Occipital lobe (tissue), 3 donors: ENCODE measurements at places on chromosomes 2 and 18. TPM values are rescaled to one million over a fixed set of nuclear protein-coding genes. Genes with fewer than 3 reads are reported as not detected.

DNA sequence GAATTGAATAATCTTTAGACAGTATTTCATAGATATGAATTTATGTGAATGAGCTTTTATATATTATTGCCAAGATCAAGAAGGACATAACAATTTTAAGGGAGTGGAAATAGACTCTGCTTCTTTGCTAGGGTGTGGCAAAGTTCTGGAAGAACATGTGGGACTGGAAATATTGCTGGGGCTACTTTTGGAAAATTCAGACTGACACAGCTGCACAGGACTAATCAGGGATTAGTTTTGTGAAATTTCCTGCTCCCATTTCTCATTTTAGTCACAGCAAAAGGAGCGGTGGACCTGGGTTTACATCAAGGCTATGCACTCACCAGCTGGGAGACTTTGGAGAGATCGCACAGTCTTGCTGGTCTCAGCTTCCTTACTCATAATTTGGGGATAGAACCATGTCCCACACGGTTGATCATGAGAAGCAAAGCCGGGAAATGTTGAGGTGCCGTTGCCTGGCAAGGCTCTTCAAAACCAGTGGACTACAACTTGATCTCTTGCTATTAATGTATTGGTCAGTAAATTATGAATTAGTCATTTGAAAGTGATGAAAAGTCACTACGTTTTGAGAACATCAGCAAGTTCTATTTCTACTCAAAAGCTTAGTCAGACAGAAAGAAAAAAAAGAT, 42.4 kb downstream of the IL1RL2 start:
- DNase-seq, result no peak

- DNase-seq, result no peak
These were observed 39.9 kb upstream of the TSPYL6 start for GRCh38 chr2:54295911-54296310.

GRCh38 chr2:152470861-152471854, 136.2 kb downstream of the FMNL2 start:
- DNase-seq, result no peak

DNA sequence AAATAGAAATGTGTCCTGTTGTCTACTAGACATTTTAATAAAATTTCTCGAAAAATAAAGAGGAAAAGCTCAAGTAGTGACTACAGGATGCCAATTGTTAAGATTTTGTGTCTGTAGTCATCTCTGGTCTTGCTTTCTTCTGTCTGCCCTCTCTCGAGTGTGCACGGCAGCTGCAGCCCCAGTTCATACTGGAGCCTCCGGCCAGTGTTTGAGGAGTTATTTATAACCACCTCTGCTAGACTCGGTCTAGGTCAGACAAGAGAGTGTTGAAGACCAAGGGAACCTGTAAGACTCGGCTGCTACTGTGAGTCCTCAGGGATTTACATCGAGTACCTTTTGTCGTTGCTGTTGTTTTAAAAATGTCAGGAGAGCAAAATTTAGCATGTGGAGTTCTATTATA, 810.1 kb upstream of the POU3F3 start:
- DNase-seq, result no peak

DLGAP1 gene
- total RNA-seq, result 80.2 TPM

SKOR2 gene
- not detected for total RNA-seq

FHOD3 gene
- 51.2 TPM for total RNA-seq
